ENCODE measurements at places on chromosomes 3 and 15.

- no peak for DNase-seq
These were observed 81.5 kb downstream of the CPN2 start for GRCh38 chr3:194269610-194270145.

- no peak for DNase-seq
These were observed 48.9 kb upstream of the RBP1 start for GRCh38 chr3:139588450-139588849.

DNA sequence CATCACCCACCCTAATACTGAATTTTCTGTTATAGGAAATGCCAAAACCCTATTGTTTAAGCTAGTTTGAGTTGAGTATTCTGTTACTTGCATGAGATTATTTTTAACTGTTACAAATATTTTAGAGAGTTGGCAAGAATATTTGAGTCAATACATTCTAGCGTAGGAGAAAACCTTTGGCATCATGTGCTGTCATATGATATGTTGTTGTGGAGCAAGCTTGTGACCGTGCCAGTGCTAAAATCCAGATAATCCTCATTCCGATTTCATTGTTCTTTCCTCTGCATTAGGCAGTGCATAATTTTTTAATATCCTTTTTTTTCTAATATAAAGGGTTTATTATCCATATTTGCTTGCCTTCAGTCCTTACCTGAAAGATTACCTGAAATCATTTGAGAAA is 168.0 kb upstream of the GMNC start:
- no peak for DNase-seq

DNA sequence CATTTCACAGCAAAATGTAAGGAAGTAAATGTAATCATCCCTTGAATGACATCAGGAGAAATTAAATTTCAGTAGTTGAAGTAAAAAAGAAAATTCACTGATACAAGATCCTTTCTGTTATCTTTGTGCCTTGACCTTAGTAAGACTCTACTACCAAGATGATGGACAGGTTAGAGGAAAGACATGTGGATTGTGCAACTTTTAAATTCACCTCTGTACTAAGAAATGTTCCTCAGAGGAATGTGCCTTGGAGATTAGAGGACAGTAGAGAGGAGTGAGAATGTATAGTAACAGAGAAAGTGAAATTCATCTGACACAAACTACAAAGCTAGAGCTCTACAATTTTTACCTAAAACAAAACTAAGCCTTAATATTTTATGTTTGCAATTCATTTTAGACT is 375.3 kb downstream of the PLOD2 start:
- no peak for DNase-seq

DNA sequence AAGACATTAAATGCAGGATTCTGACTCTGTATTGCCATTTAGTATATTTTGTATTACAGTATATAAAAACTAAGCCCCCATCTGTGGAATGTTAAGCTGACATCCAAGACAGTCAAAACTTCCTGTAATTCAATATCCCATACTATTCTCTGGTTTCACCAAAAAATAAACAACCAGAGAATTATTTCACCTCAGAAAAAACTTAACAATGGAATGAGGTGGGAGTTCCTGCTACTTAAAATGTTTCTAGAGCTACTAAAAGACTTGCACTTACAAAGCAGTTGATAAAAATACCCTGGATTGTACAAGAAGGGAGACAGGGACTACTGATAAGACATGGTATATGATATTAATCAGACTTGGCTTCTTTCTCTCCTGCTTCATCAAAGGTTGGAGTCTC is 8.3 kb downstream of the ARL13B start:
- no peak for DNase-seq

- no peak for DNase-seq
These were observed 132.8 kb downstream of the PGPEP1L start for GRCh38 chr15:98874773-98875172.

DNA sequence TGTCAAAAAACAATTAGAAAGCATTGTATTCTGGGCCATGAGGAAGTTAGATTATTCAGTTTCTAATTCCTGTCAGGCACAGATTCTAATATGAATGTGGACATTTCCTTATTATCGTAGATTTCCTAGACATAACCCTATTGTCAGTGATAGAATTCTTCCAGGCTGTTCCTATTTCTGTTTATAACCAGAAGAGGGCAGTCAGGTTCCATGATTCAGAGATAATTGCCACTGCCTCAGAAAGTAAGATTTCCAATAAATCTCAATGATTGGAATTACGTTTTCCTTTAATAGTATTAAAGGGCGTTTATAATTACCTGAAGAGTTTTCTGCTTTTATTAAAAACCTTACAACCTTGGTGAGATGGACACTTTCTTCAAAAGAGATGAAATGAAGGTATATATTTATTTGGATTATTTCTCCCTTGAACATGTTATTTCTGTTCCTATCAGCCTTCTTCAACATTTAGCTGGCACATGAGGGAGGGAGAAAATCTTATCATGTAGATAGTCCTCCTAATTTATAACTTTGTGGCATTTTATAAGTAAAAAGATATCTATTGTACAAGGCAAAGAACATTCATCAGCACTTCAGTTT is 439.2 kb downstream of the MCTP2 start:
- no peak for DNase-seq

- no peak for DNase-seq
These were observed 104.6 kb downstream of the ZIC1 start for GRCh38 chr3:147513785-147514184.

DNA sequence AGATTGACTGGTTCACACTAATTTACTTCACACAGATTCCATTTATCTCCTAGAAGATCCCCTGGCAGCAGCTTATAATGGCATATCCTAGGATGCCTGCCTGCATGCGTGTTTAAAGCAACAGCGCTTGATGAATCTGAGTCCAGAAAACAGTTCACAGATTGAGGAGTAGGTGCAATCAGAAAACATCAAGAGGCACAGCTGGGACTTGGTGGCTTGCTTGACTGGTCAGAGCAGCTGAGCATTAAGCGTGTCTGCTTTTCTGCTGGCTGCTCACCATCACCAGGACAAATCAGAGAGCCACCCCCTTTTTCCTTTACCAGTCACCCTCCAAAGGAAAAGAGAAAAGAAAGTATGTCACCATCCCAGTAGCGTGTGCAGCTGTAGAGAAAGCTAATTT is 223.6 kb downstream of the WDR72 start:
- DNase-seq, result no peak

GRCh38 chr3:35705904-35706303 is 66.6 kb downstream of the ARPP21 start:
- no peak for DNase-seq

GRCh38 chr3:94159062-94159828 is 96.4 kb downstream of the NSUN3 start:
- no peak for DNase-seq

DNA sequence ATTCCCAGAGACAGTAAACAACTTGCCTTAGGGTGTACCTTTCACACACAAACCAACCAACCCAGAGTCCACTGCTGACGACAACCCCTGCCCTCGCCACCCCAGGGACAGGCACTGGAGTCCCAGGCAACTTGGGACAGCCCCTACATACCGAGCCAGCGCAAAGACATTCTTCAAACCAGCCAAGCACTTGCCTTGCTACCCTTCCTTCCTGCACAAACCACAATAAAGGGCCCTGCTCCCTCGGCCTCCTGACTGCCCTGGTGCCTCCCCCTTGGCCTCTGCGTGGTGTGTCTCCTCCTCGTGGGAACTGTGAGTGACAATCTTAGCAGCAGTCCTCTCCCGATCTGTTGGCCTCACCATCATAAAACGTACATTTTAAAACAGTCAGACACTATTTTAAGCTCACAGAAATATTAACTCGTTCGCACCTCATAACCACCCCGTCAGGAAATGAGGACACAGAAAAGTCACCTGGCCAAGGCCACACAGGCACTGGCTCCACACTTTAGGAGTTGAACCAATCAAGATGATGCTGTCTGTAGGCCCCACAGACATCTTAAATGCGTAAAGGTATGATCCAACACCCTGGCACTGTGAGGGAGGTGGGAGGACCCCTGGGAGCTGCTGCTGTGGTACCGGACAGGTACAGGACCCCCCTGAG is 113.8 kb downstream of the ADCY5 start:
- no peak for DNase-seq

- DNase-seq, result no peak
These were observed 23.7 kb downstream of the RBM5 start for GRCh38 chr3:50112462-50112861.

GRCh38 chr3:104555728-104556127 is 811.0 kb upstream of the ALCAM start:
- DNase-seq, result no peak

GRCh38 chr3:136122006-136122405 is 74.1 kb downstream of the MSL2 start:
- no peak for DNase-seq

DNA sequence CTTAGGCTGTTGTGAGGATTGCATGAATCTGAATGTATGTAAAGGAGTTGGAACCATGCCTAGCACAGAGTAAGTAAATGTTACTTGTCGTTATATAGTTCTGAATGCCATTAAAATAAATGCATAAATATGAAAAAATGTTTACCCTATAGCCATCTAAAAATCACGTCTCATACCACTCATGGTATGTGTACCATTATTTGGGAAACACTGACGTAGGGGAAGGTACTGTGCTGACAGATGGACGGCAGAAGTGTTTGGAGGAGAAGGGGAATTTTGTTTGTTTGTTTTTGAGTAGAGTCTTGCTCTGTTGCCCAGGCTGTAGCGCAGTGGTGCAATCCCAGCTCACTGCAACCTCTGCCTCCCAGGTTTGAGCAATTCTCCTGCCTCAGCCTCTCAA is 30.5 kb upstream of the PDZRN3 start:
- DNase-seq, result no peak

DNA sequence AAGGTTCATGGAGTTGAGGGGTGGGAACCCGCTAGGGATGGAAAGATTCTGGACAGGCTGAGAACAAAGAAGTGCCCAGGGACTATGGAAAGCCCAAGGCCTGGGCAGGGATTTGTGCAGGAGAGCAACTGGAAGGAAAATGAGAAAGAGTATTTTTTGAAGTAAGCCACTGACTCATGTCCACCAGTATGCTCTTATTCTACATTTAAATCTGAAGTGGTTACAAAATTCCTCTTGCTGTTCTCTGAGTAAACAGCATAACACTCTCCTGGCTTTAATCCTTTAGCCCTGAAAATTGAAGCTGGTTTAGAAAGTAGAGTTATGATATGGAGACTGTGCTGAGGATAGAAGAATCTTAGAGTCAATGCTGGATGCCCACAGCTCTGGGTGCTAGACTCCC is 165.2 kb downstream of the ISL2 start:
- DNase-seq, result no peak

GRCh38 chr15:87959080-87959479 is 297.5 kb downstream of the NTRK3 start:
- DNase-seq, result no peak

DNA sequence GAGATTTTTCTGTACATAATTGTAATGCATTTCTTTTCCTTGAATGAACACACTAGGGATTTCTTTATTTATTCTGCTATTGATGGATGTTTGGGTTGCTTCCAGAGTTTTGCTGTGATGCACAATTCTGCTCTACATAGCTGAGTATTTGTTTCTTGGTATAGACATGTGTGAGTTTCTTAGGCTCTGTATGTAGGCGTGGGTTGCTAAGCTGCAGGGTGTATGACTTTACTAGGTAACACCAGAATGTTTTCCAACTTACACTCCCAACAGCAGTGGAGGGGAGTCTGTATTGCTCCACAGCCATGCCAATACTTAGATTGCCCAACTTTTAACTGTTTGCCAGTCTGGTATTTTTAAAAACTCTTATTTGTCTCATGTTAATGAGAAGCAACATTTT is 155.5 kb upstream of the TNIK start:
- no peak for DNase-seq

- no peak for DNase-seq
These were observed 24.1 kb upstream of the RARB start for GRCh38 chr3:25403968-25404367.

DNA sequence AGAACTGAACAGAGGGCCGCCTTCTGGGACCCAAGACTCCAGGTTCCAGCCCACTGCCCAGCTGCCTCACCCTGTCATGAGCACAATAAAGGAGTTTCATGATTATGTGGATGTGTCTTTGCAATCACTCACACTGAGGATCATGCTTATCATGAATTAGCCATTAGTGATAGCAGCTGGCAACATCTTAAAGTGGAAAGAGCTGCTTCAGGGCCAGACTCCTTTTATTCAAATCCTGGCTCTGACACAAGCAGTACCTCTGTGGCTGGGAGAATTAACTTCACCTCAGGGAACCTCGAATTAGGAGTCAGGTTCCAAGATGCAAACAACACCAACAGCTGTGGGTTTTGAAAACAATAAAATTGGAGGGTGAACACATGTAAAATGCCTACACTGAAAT is 6.6 kb upstream of the SCAP start:
- no peak for DNase-seq

DNA sequence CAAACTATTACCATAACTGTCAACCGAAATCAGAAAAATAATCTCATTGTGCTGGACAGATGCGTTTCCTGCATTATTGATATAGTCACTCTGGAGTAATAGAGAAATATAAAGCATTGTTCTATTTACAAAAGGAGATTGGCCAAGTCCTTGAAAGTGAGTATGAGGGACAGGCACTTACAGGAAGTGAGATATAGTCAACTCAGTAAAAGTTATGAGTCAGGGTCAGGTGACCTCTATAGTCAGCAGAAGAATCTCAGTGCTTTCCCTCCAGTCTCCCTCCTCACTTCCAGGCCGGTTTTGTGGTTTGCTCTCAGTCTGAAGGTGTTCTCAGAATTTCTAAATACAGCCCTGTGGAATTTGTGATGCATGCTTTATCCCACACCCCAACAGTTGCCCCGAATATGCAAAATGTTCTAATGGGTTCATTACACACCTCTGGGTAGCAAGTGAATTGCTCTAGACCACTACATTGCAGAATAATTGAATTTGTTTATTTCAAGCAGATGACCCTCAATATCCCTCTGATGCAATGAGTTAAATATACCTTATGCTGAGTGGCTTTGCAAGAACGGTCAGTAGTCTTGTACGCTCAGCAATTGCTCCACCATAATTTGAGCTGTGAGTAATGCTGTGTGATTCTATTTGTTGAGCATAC is 787.7 kb downstream of the MCTP2 start:
- DNase-seq, result no peak

- no peak for DNase-seq
These were observed 91.3 kb downstream of the ARNT2 start for GRCh38 chr15:80495401-80495942.

GRCh38 chr3:42690766-42691680 is 5.7 kb downstream of the KLHL40 start:
- no peak for DNase-seq

DNA sequence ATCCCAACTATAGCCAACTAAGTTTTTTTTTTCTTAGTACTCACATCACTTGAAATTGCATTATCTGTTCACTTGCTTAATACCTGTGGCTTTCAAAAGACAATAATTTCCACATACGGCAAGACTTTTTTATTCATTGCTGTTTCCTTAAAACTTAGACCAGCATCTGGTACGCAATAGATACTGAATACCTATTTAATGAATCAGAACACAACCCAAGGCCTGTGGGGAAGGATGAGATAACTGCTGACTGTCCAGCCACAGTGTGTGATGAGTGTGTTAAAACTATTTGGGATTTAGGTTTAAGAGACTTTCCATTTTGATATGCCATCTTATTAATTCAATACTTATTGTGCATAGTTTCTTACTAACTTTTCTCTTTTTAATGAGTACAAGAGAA is 988.7 kb downstream of the NTRK3 start:
- DNase-seq, result no peak

- DNase-seq, result no peak
These were observed 19.3 kb upstream of the SLTM start for GRCh38 chr15:58952751-58953150.

Data from activated effector memory CD4-positive, alpha-beta T cell treated with Interleukin-2 at 50 U/mL for 16 hours (primary cell).